ENCODE measurements at places on chromosomes 2 and 18.

GRCh38 chr18:63216516-63217311 is 102.9 kb downstream of the BCL2 start:
- DNase-seq = no peak

DNA sequence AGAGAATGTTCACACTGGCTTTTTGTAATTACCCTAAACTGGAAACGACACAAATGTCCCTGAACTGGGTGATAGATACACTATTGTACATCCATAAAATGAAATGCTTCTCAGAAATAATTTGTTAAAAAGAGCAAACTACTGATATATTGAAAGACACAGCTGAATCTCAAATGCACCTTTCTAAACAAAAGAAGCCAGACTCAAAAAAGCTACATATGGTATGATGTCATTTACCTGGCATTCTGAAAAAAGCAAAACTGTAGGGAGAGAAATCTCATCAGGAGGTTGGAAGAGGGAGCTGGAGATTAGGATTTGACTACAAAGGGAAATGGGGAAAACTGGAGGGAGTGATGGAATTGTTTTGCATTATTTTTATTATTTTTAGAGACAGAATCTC is 12.0 kb downstream of the SLC38A11 start:
- no peak for DNase-seq

DNA sequence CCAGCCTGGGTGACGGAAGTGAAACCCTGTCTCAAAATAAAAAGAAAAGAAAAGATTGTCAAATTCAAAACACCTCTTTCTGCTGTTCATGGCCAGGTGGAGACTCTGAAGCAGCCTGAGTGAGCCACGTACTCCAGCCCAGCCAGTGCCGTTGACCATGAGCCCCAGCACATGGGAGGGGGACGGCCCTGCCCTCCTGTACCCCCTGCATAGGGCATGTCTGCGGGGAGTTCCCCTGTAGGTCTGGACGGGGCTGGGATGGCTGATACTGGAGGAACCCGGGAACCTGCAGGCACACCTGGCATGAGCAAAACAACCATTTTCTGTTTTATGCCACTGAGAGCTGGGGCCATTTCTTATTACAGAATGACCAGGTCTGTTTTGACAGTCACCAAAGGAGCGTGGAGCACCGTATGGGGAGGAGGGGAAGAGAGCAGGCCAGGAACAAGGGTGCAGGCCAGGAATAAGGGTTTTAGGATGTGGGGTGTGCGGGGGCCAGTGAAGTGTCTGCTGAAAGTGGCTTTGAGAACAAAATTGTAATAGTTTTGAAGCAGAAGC is 30.1 kb downstream of the TMEM18 start:
- no peak for DNase-seq

DNA sequence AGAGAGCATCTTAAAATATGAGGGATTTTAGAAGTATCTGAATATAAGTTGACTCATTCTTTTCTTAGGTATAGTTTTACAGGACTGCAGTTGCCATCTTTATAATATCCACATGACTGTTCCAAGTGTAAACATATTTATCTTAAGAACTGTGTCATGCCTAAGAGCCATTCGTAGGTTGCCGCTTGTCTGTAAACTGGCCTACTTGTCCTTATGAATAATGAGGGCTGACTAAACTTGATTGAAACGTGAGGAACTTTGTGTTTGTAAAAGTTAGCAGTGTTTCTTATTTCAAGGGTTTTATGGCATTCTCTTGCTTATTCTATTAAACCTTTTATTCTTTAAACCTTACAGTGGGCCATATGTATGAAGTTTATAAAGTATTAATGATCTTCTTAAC is 99.6 kb downstream of the MAP3K20 start:
- DNase-seq = no peak

DNA sequence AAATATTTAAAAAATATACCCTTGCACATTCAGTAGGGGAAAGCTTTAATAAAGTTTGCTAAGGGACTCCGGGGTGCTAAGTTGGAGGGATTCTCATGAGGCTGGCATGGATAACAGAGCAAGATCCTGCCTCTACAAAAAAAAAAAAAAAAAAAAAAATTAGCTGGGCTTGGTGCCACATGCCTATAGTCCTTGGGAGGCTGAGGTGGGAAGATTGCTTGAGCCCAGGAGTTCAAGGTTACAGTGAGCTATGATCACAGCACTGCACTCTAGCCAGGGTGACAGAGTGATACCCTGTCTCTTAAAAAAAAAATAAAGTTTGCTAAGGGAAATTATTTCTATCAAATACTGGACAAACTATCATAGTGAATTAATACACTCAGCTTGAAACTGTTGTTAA is 17.3 kb upstream of the GPR75 start:
- DNase-seq = no peak

DNA sequence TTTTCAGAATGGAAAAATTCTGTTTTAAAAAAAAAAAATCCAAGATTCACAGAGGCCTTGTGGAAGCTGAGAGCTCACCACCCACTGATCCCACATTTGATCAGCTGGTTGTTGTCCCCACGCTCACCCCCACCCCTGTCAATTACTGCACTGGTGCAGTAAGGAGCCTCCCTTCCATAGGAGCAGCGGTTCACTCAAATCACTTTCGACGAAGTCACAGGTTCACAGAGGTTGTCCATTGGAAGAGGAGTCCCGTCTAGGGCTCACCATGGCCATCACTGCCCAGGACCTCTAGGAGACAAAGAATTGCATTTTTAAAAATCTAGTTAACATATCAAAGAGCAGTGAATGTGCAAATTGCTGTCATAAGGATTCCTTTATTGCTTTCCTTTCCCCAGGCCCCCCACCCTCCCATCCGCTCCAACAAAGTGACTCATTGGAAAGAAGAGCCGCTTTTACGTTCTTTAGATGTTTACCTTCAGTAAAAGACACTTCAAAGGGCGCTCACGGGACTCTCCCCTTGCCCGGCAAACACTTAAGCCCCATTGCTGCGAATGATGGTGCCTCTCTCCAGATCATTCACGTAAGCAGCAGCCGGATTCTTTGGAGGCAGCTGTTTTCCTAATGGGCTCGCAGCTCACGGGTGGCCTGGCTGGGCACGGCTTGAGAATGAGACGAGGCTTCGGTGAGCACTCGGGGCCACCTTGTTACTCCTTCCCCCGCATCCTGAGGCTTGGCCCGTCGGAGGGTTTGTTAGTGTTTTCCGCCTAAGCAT is 165.5 kb upstream of the SALL3 start:
- no peak for DNase-seq

- no peak for DNase-seq
Observed at GRCh38 chr2:168518555-168519066, 62.5 kb downstream of the CERS6 start.

- no peak for DNase-seq
Observed at GRCh38 chr2:219443016-219443696, 8.5 kb downstream of the SPEG start.

Data from stimulated activated CD8-positive, alpha-beta memory T cell treated with anti-CD3 and anti-CD28 coated beads, Interleukin-4, amount 100 ng/mL, for 1 hour (primary cell).